ENCODE measurements at places on chromosomes 7 and 10.

- DNase-seq: peak; percentile 84
Measured at GRCh38 chr7:150992051-150992640, 1.3 kb downstream of the NOS3 start.

- no peak for DNase-seq
Measured at GRCh38 chr7:104150470-104150869, 57.3 kb downstream of the ORC5 start.

DNA sequence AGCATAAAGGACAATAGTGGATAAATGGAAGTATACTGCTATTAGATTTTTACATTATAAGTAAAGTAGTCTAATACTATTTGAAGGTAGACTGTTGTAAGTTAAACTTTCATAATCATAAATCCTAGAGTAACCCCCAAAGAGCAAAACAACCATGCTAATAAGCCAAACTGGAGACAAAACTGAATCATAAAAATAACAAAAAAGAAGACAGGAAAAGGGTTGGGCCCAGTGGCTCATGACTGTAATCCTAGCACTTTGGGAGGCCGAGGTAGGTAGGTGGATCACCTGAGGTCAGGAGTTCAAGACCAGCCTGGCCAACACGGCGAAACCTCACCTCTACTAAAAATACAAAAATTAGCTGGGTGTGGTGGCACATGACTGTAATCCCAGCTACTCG lies 9.7 kb downstream of the CACUL1 start:
- no peak for DNase-seq

DNA sequence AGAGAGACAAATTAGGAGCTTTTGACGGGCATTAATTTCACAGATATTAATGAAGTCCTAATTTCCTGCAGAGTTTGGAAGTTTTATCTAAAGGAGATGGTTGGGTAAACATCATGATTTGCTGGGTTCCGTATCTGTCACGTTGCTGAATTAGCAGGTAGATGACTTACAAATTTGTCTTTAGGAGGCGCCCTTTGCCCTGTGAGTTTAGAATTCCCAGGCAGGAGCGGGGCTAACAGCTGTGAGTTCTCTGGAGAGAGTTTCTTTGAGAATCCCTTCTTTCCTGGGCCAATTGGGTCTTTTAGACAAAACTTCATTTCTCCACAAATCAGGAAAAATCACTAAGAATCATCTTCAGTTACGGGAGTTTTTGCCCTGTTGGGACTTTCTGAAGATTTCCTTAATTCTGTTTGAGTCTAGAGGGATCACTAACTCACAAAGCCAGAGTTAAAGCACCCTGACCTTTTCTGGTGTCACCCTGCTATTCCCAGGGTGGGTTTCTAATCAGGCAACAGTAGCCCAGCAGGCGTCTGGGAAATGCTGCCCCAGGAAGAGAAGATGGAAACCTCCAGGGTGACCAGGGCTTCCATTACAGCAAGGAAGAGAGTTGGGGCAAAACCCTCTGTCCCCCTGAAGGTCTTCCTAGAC lies 63.7 kb downstream of the PRKCQ start:
- DNase-seq: no peak

- DNase-seq: no peak
Measured at GRCh38 chr10:26938578-26938977, 77.8 kb upstream of the ABI1 start.

GRCh38 chr7:92634924-92635519 lies 44.8 kb upstream of the FAM133B start:
- peak; percentile 88 for DNase-seq
